HS-5 (cell line): ENCODE measurements at places on chromosomes 4 and X.

- no peak for DNase-seq
Measured at GRCh38 chrX:39242187-39242586, 440.9 kb downstream of the MID1IP1 start.

- DNase-seq: no peak
Measured at GRCh38 chr4:75046641-75047040, 113.7 kb downstream of the PARM1 start.

GRCh38 chr4:77605210-77605902 is at the start of gene CXCL13:
TSS of gene CXCL13 (plus strand) at chr4:77605820. CDS start at chr4:77605866, 46 bp downstream.
- DNase-seq: no peak

DNA sequence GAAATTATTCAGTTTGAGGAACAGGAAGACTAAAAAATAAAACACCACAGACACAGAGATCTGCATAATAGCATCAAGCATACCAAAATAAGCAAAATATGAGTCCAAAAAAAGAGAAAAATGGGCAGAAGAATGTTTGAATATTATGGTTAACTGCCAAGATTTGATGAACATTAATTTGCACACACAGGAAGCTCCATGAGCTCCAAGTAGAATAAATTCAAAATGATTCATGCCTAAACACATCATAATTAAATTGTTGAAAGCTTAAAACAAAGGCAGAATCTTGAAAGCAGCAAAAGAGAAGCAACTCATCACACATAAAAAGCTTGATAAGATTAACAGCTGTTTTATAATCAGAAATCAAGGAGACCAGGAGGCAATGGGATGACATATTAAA is 156.6 kb upstream of the ARSJ start:
- no peak for DNase-seq
